ENCODE measurements at places on chromosomes 16 and 17.

DNA sequence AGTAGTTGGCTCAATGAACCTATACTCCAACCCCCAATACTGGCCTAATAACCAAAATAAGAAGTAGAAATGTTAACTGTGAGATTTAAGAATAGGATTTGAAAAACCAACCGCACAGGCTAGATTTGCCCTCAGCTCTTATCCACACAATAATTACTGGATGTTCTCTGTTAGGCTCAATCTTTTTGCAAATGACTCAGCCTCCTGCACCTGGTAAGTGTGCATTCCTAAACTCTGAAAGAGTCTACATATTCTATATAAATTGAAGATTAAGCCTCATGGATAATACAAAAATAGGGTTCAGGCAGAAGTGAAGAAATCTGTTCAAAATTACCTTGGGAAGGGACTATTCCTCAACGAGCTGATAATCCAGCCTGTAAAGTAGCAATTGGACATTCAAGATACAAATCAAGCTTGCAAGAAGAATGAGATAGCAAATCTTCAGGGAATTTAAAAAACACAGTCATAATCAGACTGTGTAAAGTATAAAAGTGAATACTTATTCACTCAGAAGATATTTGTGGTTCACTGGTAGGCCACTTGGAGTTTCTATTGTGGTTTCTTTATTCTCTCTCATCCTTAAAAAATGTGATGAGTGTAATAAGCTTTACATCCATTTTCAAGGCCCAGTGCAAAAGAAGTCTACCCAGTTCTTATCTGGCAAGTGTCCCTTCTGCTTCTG lies 931.9 kb upstream of the SOX9 start:
- DNase-seq: no peak

- DNase-seq: no peak
Observed at GRCh38 chr17:40958086-40958953, 8.4 kb downstream of the KRT39 start.

- DNase-seq: peak; percentile 86
Observed at GRCh38 chr17:17749921-17750320, 68.7 kb downstream of the RAI1 start.

GRCh38 chr16:88382491-88383400 lies at the start of gene ZNF469:
Gene ZNF469 (plus strand): TSS chr16:88382959. CDS start chr16:88427471, 44,512 bp downstream.
- DNase-seq: peak; percentile 30

DNA sequence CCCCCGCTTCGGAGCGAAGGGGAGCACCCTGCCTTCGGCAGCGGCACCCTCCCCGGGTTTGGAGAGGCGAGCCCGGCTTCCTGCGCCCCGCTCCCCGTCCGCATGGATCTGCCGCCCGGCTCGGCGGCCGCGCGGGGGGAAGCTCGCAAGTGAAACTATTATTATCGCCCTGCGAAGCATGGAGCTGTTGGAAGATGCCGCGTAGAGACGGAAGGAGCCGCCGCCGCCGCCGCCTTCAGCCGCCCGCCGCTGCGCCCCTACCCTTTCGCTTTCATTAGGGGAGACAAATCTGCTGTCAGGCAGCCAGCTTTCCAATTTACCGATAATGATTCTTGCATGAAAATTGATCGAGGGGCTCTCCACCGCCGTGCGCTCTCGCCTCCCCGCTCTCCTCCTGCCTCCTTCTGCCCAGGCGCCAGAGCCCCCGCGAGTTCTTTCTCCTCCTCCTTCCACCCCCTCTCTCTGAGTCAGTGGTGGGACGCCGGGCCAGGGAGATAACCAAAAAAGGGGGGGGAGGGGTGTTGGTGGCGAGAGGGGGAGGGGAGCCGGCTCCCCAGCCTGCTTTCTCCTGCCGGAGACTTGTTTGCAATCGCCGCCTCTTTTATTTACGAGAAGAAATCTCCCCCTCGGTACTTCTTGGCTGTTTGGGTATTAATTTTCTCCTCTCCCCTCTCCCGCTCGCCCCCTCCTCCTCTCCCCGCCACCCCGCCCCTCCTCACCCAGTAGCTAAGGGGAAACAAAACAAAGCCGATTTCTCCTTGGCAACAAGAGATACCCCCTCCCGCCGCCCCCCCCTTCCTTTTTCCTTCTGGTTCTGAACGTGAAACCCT lies 58.0 kb upstream of the GSE1 start:
- DNase-seq: peak; percentile 63

DNA sequence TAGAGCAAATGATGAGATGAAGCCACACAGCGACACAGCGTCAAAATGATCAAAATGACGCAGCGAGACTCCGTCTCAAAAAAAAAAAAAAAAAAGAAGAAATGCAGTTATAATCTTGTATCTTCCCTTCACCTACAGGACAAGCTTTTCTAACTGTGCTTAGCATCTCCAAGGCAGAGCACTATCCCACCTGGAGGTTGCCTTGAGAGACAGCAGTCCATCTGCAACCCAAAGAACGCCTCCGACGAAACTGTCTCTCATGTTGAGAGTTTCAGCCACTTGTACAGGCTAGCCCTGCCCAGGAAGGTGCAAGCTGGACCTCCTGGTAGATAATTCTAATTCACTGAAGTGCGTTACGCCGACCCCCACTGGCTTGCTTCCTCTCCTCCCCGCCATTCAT lies 46.7 kb upstream of the GCSH start:
- DNase-seq: no peak

- DNase-seq: no peak
Observed at GRCh38 chr16:83803811-83804210, 4.0 kb upstream of the HSBP1 start.

GRCh38 chr17:50330151-50330775 lies 15.7 kb upstream of the XYLT2 start:
- DNase-seq: no peak

DNA sequence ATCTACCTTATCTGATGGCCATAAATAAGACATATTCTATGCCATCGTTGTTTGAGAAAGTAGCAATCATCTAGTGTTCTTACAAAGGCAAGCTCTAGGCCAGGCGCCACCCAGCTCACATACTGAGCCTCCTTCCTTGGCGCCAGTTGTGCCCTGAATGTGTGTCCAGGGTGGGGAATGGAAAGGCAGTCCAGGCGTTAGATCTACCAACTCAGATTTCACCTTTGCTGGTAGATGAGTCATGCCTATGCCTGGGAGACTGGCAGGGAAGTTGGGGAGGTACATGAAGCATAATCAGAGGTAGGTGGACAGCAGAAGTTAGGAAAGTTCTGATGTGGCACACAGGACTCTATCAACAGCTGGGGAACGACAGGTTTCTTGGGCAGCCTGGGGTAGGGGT lies 23.6 kb downstream of the SDR42E1 start:
- DNase-seq: no peak

GRCh38 chr16:81071805-81072204 lies 5.2 kb downstream of the C16orf46 start:
- DNase-seq: no peak

DNA sequence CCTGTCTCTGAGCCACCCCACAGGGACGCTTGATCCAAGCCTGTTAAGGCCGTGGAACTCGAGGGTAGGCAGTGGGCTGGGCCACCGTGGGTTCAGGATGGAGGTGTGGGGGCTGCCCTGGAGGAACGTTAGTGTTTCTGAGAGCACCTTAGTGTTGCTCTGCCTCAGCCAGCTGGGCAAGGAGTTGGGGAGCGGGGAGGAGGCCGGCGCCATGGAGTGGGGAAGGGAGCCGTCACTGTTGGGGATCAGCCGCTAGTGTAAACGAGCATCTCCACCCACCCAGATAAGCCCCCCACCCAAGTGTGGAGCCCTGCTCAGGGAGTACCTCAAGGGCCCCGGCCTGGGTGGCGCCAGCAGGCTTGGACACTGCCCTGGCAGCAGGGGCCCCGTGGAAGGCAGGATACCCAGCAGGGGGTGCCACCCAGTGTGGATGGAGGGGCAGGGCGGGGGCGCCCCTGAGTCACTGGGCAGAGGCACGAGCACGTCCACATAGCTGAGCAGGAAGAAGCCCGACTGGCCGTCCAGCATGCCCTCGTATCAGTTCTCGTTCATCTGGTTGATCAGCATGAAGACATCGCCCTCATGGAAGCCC lies 98.6 kb downstream of the KPNA2 start:
- no peak for DNase-seq

Measured in WTC11 (cell line).